ENCODE measurements at places on chromosomes 5 and 9.
A peak's percentile ranks its signal among the peaks of the same experiment; 100 is the strongest.

DNA sequence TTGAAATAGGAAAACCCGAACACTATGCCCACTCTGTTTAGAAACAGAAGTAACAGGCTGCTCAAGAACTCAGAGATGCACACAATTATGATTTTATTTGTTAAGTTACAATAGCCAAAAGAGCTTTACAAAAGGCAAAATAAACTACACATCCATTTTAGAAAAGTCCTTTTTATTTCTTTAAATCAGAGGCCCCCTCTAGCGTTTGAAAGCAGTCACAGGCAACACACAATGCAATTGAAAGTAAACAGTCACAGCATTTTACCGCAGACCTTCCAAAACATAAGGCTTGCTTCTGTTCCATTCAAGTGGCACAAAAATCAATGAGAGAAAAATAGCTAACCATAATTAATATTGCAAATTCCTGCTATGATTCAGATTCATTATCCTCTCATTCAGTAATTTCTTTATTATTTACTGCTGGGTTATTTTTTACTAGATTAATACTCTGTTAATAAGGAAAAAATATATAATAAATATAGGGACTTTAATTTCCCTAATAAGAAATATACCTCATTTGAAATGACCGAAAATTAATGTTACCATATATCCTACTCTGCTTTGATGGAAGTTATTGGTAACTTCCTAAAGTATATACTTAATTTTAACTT, 78.3 kb downstream of the CEP120 start:
- H3K36me3 ChIP-seq, result peaks cover 5% of the 10 kb centered on the region
- no peak overlapping the region for H3K27ac ChIP-seq
- DNase-seq, result peak; percentile 3
- no peak overlapping the region for H3K4me3 ChIP-seq

- H3K4me3 ChIP-seq, result no peak overlapping the region
- DNase-seq, result no peak
- no peaks in the 10 kb centered on the region for H3K27me3 ChIP-seq
- H3K27ac ChIP-seq, result no peak overlapping the region
- H3K36me3 ChIP-seq, result no peaks in the 10 kb centered on the region
Measured at GRCh38 chr5:148699028-148699427, 44.7 kb upstream of the HTR4 start.

- no peak for DNase-seq
- H3K4me3 ChIP-seq, result no peak overlapping the region
- no peaks in the 10 kb centered on the region for H3K4me1 ChIP-seq
- H3K27ac ChIP-seq, result no peak overlapping the region
- H3K27me3 ChIP-seq, result no peaks in the 10 kb centered on the region
- H3K36me3 ChIP-seq, result no peaks in the 10 kb centered on the region
Measured at GRCh38 chr5:107893642-107894041, 222.9 kb upstream of the EFNA5 start.

- H3K36me3 ChIP-seq, result no peaks in the 10 kb centered on the region
- H3K4me1 ChIP-seq, result no peaks in the 10 kb centered on the region
- H3K27ac ChIP-seq, result no peak overlapping the region
- no peak for DNase-seq
- H3K4me3 ChIP-seq, result no peak overlapping the region
Measured at GRCh38 chr5:32222723-32223470, 48.8 kb upstream of the GOLPH3 start.

DNA sequence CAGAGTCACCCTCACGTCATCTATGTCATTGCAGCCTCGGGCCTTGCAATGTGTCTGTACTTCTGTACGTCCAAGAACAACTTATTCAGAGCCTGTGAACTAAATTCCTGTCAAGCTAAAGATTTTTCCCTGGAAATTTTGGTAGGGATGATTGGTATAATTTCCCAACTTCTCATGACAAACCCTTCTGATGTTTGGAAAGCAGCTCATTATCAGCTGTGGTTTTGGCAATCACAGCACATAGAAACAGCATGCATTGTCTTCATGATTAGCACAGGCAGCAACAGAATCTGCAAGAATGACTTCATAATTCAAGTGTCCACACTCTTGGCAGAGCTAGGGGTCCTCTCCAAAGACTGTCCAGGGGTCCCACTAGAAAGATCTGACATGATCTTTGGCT, 49.5 kb downstream of the APBA1 start:
- no peak overlapping the region for H3K4me3 ChIP-seq
- H3K4me1 ChIP-seq, result no peaks in the 10 kb centered on the region
- no peak overlapping the region for H3K27ac ChIP-seq
- no peaks in the 10 kb centered on the region for H3K27me3 ChIP-seq
- no peak for DNase-seq
- H3K36me3 ChIP-seq, result no peaks in the 10 kb centered on the region

GRCh38 chr5:179193746-179194145, 133.6 kb downstream of the ZNF354C start:
- no peak overlapping the region for H3K27ac ChIP-seq
- no peak for DNase-seq
- no peak overlapping the region for H3K4me3 ChIP-seq

DNA sequence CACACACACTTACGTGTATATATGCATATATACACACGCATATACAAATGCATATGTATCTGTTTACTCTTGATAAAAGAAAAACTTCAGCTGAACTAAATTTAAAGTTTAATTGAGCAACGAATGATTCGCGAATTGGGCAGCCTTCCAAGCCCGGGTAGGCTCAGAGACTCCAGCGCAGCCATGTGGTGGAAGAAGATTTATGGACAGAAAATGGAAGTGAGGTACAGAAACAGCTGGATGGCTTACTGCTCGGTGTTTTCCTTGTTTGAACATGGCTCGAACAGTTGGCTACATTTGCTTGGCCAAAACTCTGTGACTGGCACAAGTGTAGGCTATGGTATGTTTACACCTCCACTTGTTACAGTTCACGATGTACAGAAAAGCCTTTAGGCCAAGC, 239.3 kb upstream of the PRDM9 start:
- no peak overlapping the region for H3K27ac ChIP-seq
- DNase-seq, result no peak
- no peak overlapping the region for H3K4me3 ChIP-seq

GRCh38 chr5:68074048-68074632, 141.4 kb upstream of the PIK3R1 start:
- H3K36me3 ChIP-seq, result no peaks in the 10 kb centered on the region
- no peak overlapping the region for H3K4me3 ChIP-seq
- H3K4me1 ChIP-seq, result no peaks in the 10 kb centered on the region
- DNase-seq, result peak; percentile 81
- no peak overlapping the region for H3K27ac ChIP-seq
